Activated T-helper 1 cell treated with anti-CD3 and anti-CD28 coated beads, Interleukin-2, amount 50 U/mL, for 16 hours (primary cell): ENCODE measurements at places on chromosomes 11 and 22.

GRCh38 chr11:57348052-57348451 is 9.9 kb downstream of the P2RX3 start:
- no peak for DNase-seq

GRCh38 chr11:36273110-36273509 is 16.1 kb downstream of the COMMD9 start:
- no peak for DNase-seq

GRCh38 chr11:119772641-119773415 is 43.8 kb upstream of the NECTIN1 start:
- no peak for DNase-seq

GRCh38 chr11:114263513-114264170 is 32.6 kb upstream of the NNMT start:
- no peak for DNase-seq

- DNase-seq: no peak
Measured at GRCh38 chr22:46237453-46238124, 12.5 kb downstream of the CDPF1 start.

- no peak for DNase-seq
Measured at GRCh38 chr11:24697522-24698111, 200.8 kb downstream of the LUZP2 start.

DNA sequence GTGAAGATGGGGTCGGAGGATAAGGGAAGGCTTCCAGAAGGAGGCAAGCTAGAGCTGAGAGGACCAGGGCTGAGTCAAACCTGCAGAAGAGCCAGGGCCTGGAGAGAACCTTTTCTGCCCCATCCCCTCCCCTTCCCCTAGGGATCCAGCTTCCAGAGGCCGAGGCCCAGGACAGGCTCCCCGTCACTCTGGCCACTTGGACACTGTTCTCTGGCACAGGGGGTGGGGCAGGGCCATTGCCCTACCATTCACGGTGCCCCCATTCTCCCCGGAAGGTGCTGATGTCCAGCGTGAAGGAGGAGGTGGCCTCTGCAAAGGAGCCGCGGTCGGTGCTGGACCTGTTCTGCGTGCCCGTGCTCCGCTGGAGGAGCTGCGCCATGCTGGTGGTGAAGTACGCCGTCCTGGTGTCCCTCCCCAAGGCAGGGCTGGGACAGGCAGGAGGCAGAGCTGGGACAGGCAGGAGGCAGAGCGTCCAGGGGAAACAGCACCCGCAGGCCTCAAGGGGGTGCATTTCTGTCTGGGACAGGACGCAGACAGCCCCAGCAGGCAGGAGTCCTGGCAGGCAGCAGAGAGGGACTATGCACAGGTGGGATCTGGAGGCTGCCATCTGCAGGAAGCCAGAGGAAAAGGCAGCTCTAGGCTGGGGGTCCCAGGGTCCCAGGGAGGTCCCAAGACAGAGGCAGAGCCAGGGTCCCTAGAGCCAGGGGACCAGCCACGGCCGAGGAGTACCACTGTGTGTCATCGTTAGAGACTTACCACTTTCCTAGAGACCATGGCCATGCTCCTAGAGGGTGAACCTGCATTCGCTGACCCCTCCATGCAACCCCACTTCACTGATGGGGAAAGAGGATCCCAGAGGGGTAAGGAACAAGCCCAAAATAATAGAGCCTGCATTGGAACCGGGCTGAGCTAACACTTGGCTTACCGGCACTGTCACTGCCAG is 25.8 kb upstream of the SLC22A12 start:
- DNase-seq: no peak

GRCh38 chr22:22748297-22748743 is 103.9 kb downstream of the GGTLC2 start:
- DNase-seq: no peak

DNA sequence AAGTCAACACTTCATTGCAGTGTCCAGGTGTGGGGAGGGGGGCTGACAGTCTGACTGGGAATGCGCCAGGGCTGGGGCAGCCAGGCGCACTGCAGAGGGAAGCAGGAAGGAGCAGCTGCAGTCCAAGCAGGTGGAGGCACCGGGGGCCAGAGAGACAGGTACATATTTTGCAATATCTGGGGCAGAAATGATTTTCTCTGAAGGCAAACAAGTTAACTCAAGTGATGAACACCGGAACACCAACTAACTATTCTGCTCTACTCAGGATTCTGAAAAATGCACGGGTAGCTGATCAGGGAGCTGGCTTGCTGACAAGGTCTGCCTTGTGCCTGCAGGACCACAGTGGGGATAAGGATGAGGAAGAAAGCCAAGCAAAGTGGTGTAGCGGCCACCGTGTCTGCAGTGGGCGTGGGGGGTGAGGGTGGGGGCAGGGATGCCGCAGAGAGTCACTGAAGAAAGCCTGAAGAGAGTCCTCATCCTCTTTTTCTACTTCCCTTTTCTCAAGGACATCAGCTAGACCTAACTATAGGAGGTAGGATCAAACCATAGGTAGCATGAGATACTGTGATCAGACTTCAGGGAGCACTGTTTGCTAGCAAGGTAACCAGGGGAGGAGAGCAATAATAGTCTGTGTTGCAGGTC is 83.4 kb downstream of the SCN3B start:
- DNase-seq: no peak

DNA sequence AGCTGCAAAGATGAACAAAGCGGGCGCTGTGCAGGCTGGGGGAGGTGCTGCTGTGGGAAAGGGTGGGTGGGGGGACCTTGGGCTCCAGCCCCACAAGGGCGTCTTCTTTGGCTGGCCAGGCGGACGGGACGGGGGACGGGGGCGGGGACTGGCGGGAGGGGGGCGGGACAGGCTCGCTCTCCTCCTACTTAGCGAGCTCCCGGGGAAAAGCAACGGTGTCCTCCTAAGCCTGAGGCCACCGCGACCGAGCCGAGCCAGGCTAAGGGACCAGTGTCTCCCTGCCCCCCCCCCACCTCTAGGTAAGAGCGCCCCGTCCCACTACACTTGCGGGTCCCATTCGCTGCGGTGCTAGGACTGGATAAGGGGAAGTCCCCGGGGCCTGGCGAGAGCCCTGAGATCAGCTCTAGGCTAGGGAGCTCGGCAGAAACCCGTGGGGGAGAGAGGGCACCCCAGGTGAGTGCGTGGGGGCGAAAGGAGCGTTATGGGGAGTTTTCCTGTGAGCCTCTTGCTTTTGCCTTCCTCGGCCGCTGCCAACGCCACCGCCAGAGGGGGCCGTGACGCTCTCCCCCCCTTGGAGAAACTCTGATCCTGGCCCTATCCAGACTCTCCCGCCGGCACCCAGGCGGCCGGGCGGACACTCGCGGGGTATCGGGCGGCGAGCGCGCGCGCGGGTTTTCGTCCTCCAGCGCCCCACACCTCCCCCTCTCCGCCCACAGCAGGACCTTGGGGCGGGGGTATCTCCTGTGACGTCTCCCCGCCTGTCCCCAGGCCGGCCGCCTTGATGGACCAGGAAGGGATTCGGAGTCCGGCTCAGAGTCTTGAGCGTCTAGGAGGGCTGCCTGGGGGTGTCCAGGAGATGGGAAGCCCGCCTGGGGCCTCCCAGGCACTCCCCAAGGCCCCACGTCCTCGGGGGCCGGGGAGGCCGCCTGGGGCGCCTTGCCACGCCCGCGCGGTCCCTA is at the start of gene PHLDB1:
PHLDB1 (plus strand) TSS at position 215 of the 959 bp plus-strand sequence. CDS start 6,222 bp downstream, outside the sequence.
- no peak for DNase-seq

DNA sequence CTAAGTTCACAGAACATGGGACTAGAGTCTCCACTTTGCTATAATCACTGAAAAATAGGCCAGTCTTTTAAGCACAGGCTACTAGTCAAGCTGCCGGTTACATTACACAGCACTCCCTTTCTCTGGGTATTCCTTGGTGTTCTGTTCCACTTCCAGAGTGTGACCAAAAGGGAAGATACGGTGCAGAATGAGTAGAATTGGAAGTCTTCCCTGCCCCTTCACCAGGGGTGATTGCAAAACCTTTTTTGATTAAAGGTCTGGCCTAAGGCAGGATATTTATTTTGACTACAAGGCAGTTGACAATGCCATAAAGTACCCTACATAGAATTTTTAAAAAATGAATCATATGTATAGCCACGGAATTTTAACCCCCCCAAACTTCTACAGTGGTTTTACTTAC is 59.6 kb upstream of the ADORA2A start:
- DNase-seq: no peak

- no peak for DNase-seq
Measured at GRCh38 chr11:128544471-128545051, 42.8 kb downstream of the ETS1 start.

DNA sequence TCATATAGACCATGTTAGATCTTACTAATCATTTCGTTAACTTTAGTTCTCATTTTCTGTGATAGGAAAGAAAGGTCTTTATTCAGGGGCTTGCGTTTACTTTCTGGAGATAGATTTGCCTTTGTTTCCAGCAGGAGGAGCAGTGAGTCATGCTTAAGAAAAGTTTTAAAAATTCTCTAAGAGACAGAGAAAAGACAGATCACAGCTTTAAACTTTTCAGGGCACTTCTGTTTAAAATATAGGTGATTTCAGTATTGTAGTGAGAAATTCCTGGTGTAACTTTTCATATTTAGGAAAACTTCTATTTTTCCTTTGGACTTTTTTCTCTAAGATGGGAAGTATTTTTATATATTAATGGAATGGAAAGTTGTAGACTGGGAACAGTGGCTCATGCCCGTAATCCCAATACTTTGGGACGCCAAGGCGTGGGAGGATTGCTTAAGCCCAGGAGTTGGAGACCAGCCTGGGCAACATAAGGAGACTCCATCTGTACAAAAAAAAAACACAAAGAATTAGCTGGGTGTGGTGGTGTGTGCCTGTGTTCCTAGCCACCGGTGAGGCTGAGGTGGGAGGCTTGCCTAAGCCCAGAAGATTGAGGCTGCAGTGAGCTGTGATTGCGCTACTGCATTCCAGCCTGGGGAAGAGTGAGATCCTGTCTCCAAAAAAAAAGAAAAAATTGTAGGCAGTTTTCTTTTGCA is 60.3 kb downstream of the ATXN10 start:
- DNase-seq: no peak

DNA sequence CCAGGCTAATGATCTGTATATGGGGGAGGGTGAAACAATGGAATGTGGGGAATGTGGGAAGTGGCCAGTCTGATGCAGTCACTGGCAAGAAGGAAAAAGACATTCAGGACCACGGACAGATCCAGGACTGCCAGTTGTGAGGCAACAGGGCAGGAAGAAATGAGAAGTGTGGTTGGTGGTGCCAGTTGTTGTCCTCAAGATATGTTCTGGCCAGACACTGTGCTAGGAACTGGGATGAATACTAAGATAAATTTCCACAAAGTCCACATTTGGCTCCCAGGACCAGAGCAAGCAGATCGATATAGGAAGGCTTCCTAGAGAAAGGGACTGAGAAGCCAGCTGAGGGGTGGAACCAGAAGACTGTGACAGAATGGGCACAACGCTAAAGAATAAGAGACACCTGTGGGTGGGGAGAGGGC is 6.8 kb upstream of the TPBGL start:
- DNase-seq: no peak

DNA sequence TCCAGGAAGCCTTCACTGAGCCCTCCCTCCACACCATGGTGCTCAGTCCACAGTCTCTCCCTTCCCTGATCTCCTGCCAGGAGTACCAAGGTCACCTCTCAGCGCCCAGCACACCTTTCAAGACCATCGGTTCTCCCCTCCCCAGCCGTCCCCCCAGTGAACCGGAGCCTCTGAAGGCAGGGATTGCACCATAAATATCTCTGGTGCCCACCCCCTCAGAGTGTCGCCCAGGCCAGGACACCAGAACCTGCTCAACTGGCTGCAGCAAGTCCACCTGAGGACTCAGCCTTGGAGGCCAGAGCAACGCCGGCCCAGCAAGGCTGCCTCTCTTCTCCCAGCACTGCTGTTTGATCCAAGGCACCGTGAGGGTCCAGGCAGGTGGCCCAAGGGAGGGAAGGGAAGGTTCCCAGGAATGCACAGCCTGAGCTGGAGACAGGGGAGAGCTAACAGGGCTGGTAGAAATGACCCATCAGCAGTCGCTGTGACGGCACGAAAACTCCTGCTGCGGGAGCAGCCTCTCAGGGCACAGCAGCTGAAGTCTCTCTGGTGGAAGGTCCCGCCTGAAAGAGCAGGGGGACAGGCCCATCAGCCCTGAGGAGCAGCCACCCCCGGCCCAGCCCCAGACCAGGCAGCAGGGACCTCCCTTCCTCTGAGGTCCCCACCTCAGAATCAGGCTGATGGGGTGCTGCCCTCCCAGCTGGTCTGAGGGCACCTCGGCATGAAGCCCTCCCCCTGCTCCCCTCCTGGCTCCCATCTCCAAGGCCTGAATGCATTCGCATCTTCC is 80.3 kb downstream of the BUD13 start:
- no peak for DNase-seq

GRCh38 chr11:67600324-67601029 is 6.3 kb upstream of the NDUFV1 start:
- no peak for DNase-seq

- DNase-seq: no peak
Measured at GRCh38 chr11:95371153-95371552, 140.2 kb upstream of the SESN3 start.

DNA sequence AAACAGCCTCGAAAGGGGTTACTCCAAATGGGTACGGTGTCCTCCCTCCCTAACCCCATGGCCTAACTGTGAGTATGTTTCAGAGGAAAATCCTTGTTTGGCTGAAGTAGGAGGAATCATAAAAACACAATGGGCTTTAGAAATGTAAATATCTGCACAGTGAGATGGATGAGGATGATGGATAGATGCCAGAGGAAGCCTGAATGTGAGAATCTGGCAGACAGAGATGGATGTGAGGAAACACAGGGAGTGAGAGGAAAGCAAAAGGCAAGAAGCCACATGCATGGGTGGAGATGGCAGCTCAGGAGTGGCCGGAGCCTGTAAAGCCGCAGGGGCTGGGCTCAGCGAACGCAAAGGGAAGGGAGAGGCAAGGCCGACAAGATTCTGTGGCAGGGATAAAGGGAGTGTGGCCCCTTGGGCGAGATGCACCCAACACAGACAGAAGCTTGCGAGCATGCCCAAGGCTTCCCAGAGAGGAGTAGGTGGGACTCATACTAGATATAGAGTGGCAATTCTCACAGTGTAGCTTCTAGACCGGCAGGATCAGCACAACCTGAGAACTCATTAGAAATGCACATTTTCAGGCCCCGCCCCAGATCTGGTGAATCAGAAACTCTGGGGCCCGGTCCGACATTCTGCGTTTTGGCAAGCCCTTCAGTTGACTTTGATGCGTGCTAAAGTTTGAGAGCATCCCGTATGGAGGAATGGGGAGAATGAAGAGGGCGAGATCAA is 237.3 kb upstream of the CADM1 start:
- no peak for DNase-seq

DNA sequence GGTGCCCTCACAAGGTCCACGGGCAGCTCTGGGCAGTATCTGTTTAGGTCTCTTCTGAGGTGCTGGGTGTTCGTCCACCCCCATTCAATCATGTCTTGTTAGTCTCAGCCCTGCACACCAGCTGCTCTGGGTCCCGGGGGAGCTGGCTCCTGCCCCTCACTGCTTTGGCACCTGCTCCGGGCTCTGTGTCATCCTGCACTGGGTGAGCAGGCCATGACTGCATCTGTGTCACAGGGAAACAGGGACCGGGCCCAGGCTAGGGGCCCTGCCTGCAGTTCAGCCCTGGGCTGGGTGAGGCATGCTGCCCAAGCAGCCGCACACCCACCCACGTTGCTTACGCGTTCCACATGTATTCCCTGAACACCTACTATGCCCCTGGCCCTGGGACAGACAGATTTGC is 43.9 kb downstream of the ELFN2 start:
- no peak for DNase-seq

- DNase-seq: no peak
Measured at GRCh38 chr11:47389577-47390421, 11.5 kb upstream of the SPI1 start.

GRCh38 chr11:67194096-67194495 is 72.2 kb upstream of the GRK2 start:
- no peak for DNase-seq

- DNase-seq: no peak
Measured at GRCh38 chr11:1744137-1744886, 6.1 kb downstream of the IFITM10 start.
